CD4-positive, alpha-beta T cell treated with Interleukin-12 subunit alpha and Interleukin-12 subunit beta, for 1 hour (primary cell): ENCODE measurements at places on chromosomes 12 and 14.

- no peak for DNase-seq
These were observed 19.3 kb downstream of the SLC25A3 start for GRCh38 chr12:98612696-98613334.

- no peak for DNase-seq
These were observed 251.0 kb upstream of the FKBP4 start for GRCh38 chr12:2543801-2544200.

- no peak for DNase-seq
These were observed 42.1 kb upstream of the LGR5 start for GRCh38 chr12:71397433-71397954.

DNA sequence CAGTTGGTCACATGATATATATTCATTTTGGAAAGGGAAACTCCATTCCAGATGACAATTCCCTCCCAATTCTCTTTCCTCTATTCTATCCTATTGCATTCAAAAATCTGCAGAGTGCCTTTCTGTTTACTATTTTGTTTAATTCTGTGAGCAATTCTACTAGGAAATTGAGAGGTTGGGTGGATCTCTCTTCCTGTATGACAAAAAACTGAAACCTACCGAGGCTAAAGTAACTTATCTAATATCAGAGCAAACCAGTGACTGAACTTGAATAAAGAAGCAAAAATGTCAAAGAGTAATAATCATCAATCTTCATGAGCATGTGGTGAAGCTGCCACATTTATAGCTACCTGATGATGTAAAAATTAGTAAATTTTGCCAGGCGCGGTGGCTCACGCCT lies 16.6 kb upstream of the ACTN1 start:
- DNase-seq, result no peak

DNA sequence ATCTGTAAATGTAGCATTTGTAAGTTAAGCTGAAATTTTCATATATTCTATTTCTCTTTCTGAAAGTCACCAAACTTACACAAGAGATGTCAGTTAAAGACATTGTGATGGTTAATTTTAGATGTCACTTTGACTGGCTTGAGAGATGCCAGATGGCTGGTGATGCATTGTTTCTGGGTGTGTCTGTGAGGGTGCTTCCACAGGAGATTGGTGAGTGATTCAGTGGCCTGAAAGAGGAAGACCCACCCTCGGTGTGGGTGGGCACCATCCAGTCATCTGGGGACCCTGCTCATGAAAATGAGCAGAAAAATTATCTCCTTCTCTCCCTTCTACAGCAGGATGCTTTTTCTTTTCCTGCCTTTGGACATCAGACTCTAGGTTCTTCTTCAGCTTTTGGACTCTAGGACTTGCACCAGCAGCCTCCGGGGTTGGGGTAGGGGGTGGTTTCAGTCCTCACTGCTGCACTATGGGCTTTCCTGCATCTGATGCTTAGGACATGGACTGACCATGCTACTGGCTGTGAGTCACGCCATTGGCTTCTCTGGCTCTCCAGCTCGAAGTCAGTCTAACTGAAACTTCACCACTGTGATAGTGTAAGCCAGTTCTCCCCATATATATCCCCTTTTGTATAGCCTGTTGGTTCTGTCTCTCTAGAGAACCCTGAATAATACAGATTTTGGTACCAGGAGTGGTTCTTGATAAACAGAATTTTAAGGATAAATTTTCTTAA lies 20.9 kb downstream of the PDE6H start:
- DNase-seq, result no peak

- DNase-seq, result no peak
These were observed 114.0 kb downstream of the KLHL28 start for GRCh38 chr14:44847526-44848309.

- no peak for DNase-seq
These were observed 43.8 kb upstream of the ZDHHC17 start for GRCh38 chr12:76720068-76720467.
